ENCODE measurements at places on chromosomes 13 and 19.
A peak's percentile ranks its signal among the peaks of the same experiment; 100 is the strongest.

DNA sequence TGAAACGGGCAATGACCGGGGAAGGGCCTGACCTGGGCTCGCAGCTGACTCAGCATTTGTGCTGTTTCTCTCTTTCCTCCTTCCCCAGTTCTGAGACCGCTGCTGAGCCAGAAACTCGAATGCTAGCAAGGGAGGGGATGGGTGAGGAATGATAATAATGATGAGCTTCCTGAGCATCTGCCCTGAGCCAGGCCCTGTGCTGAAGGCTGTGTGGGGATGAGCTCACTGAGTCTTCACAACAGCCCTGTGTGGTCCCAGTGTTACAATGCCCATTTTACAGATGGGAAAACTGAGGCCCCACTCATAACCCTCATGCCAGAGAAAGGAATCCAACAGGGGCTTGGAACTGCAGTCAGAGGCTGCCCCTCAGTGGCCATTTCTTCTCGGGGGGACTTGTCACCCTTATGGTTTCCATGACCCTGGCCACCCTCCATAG lies 8.1 kb downstream of the SULT2B1 start:
- DNase-seq, result no peak

DNA sequence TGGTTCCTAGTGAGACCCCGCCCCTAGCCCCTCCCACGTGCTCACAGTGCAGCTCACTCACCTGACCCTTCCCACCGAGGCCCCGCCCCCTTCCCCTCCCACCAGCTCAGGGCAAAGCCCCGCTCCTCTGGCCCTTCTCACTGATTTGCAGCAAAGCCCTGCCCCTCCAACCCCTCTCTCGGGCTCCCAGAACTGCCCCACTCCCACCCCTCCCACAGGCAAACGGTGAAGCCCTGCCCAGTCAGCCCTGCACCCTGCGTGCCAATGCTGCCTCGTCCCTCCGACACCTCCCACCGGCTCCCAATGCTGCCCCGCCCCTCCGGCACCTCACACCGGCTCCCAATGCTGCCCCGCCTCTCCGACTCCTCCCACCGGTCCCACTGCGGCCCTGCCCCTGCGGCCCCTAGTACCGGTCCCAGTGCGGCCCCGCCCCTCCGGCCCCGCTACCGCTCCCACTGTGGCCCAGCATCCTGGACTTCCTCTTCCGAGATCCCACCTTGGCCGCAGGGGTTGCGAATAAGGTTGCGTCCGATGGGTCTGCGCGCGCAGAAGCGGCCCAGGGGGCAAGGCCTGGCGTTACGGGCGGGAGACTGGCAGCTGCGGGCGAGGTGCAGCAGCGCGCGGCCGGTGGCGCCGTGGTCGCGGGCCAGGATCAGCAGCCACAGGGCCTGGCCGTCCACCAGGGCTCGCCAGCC lies 834 bp downstream of the FBXO27 start:
- peak; percentile 70 for DNase-seq

DNA sequence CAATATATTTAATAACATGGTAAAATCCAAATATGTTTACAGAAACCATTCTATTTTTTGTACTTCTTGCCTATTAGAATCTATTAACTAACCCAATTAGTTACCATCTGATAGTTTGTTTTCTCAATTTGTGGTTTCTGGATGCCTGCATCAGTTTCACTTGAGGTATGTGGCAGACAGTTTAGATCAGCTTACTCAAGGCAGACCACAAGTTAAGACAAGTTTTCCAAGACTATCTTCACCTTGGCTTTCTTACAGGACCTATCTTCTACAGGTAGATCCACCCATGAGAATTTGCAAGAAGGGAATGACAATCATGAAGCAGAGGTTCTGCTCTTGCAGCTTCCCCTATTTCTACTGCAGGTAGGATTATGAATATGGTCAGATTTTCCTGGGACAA lies 458.6 kb downstream of the DACH1 start:
- DNase-seq, result no peak

DNA sequence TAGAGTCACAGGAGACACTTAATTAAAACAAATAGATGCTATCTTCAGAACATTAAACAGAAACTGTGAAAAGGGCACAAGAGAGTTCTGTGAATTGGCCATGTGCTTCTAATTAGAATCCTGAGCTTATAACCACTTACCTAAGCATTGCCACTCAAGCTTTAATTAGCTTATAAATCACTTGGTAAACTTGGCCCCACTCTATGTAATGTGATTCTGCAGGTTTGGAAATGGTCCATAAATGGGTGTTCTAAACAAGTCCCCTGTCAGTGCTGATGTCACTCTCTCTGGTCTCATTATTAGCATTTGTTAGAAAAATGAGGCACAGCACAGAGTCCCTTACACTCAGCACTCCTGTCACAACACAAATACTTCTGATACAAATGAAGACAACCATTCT lies 18.0 kb downstream of the ZNF91 start:
- DNase-seq, result no peak

GRCh38 chr19:10510301-10510802 lies 6.9 kb downstream of the S1PR5 start:
- DNase-seq, result peak; percentile 53

GRCh38 chr13:20264271-20265018 lies 32.3 kb upstream of the GJB6 start:
- DNase-seq, result no peak

GRCh38 chr13:114071410-114071809 lies 61.0 kb downstream of the RASA3 start:
- DNase-seq, result no peak
